ENCODE measurements at places on chromosomes 4 and X.

GRCh38 chrX:9905288-9905687, 61.9 kb upstream of the CLDN34 start:
- no peak for DNase-seq

GRCh38 chr4:38989487-38989886, 42.7 kb downstream of the TMEM156 start:
- no peak for DNase-seq

GRCh38 chr4:113159942-113160545, 110.6 kb downstream of the ANK2 start:
- DNase-seq, result no peak

GRCh38 chrX:112867570-112867969, 26.9 kb upstream of the AMOT start:
- DNase-seq, result no peak

DNA sequence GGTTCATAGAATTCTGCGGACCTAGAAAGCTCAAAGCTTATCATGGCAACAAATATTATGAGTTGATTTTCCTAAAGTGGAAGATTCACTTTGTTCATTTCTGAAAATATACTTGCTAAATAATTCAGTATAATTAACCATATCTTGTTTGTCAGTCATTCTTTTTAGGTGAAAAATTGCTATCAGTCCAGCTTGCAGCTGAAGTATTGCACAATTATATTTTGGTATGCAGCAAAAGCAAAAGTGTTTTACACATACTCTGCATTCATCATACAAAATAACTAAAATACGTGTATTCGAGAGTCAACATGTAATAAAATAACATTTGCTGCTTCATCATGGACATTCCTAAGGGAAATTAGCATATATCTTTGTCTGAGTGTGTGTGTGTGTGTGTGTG, 24.8 kb downstream of the DKK2 start:
- DNase-seq, result no peak
